Karpas-422 (cell line): ENCODE measurements at places on chromosomes 13 and 19. TPM values are rescaled to one million over a fixed set of nuclear protein-coding genes. Genes with fewer than 3 reads are reported as not detected.

DNA sequence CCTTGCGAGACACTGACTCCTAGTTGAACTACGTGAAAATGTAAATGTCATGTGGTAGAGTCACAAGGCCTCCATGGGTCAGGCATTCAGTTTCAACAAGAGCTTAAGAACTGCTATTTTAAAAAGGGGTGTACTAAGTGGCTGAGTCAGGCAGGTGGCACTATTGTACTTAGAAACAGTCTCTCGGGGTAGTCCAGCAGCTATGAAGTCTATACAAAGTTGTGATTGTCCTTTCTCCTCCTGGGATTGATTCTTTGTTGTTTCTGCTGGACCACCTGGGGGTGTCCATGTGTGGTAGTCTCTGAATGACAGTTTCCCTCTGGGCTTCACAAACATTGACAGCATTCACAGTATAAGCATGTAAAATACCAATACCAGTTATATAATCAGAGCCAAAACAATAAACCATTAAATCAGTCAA, 33.0 kb downstream of the UGGT2 start:
- H3K27me3 ChIP-seq: no peaks in the 10 kb centered on the region
- H3K36me3 ChIP-seq: peaks cover 35% of the 10 kb centered on the region
- peaks cover 12% of the 10 kb centered on the region for H3K4me1 ChIP-seq
- H3K4me3 ChIP-seq: no peak overlapping the region

DNA sequence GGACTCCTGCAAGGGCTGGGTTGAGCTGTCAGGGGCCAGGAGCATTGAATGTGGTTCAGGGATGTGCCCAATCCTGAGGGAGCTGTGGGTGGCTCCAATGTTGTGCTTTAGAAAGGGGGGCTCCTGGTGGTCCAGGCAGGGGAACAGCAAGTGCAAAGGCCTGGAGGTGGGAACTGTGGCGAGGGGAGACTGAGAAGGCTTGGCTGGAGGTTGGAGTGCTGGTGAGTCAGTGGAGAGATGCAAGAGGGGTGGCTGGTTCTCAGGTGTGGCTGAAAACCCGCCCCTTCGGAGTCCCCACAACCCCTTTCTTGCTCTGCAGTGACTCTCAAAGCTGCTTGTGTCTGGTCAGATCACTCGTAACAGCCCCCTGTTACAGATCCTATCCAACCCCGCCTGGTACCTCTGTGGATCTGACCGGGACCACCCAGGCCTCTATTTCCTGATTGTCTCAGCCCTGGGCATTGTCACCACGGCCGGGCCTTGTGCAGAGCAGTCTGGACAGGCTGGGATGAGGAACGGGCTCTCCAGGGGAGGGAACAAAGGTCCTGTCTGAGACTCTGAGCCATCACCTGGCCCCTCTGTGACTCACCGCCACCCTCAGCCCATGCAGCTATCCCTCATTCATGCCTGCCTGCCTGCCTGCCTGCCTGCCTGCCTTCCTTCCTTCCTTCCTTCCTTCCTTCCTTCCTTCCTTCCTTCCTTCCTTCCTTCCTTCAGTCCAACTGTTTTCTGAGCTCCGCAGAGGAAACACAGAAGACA, 1.4 kb upstream of the KCNN1 start:
- no peaks in the 10 kb centered on the region for H3K27me3 ChIP-seq
- no peak overlapping the region for H3K4me3 ChIP-seq
- H3K36me3 ChIP-seq: no peaks in the 10 kb centered on the region
- H3K27ac ChIP-seq: no peak overlapping the region
- DNase-seq: no peak

GRCh38 chr19:33849551-33850147, 53.0 kb downstream of the KCTD15 start:
- no peaks in the 10 kb centered on the region for H3K4me1 ChIP-seq
- H3K4me3 ChIP-seq: no peak overlapping the region
- no peak overlapping the region for H3K27ac ChIP-seq

DNA sequence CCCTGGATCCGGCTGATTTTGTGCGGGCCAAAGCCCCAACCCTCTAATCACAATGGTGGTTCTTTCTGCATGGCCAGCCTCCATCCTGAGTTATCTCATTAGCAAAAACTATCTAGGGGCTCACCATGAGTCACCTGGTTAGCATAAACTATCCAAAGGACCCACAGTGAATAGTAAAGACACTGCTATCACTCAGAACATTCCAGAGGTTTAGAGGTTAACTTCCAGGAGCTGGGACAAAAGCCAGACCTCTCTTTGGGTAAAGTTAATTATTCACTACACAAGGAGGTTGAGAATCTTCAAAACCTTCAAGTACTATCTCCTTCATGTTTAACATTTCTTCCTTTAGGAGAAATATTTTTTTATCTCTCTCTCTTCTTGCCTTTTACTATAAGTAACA, 18.8 kb upstream of the PPP5C start:
- no peaks in the 10 kb centered on the region for H3K36me3 ChIP-seq
- no peak overlapping the region for H3K27ac ChIP-seq
- no peak for DNase-seq
- no peak overlapping the region for H3K4me3 ChIP-seq
- no peaks in the 10 kb centered on the region for H3K4me1 ChIP-seq
- H3K27me3 ChIP-seq: peaks cover 4% of the 10 kb centered on the region; the same call in 1 of the 2 replicates

- no peak overlapping the region for H3K27ac ChIP-seq
- no peaks in the 10 kb centered on the region for H3K36me3 ChIP-seq
- no peak for DNase-seq
- H3K4me3 ChIP-seq: no peak overlapping the region
- H3K4me1 ChIP-seq: no peaks in the 10 kb centered on the region
Measured at GRCh38 chr13:109790086-109790485, 3.7 kb upstream of the IRS2 start.

GRCh38 chr19:54600212-54600611, 6.8 kb downstream of the LILRA1 start:
- H3K27ac ChIP-seq: no peak overlapping the region
- no peak overlapping the region for H3K4me3 ChIP-seq
- H3K36me3 ChIP-seq: no peaks in the 10 kb centered on the region
- peaks cover 3% of the 10 kb centered on the region; the same call in 1 of the 2 replicates for H3K27me3 ChIP-seq
- no peaks in the 10 kb centered on the region for H3K4me1 ChIP-seq

DNA sequence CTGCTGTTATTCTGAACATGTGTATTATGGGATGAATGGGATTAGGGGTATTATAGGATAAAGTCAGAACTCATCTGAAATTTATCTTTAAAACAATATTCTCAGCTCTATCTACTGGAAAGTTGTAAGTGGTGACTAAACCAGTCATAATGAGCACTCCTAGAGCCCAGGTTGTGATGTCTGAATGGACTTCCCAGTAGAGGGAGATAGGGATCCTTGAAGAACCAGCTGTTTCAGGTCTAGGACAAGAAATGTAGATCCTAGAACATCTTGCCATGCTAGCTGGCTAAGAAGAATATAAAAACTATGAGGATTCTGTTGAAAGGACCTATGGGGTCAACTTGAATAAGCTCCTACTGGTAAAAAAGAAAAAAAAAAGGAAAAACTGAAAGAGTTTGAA, 310.8 kb downstream of the SLC7A1 start:
- no peaks in the 10 kb centered on the region for H3K36me3 ChIP-seq
- no peaks in the 10 kb centered on the region for H3K27me3 ChIP-seq
- no peak overlapping the region for H3K4me3 ChIP-seq
- no peak for DNase-seq
- no peaks in the 10 kb centered on the region for H3K4me1 ChIP-seq
- H3K27ac ChIP-seq: no peak overlapping the region

GRCh38 chr13:23960566-23961156, 63.4 kb upstream of the C1QTNF9B start:
- H3K4me1 ChIP-seq: no peaks in the 10 kb centered on the region
- H3K36me3 ChIP-seq: no peaks in the 10 kb centered on the region
- H3K27me3 ChIP-seq: no peaks in the 10 kb centered on the region
- peak; percentile 66 for DNase-seq

DNA sequence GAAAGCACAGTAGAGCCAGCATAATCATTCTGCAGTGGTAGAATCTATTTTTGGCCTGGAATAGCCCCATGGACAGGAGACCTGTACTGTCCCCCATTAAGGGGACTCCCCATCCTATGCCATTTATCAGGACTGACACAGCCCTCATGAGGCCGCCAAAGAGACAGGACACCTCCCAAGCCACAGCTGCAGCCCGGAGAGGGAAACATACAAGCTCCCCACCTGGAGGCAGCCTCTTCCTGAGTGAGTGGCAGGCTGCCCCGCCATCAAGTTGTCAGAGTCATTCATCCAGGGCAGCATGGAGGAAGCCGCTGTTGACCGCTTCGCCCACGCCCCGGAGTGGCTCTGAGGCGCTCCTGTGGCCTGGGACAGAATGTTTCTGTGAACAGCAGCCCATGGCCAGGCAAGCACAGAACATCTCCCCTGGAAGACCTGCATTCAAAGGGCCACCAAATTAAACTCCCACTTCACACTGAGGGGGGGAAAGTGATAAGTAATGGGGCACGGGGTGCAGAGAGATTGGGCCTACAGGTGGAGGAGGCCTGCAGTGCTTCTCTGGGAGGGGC, 111.3 kb downstream of the ZDHHC20 start:
- no peaks in the 10 kb centered on the region for H3K36me3 ChIP-seq
- peak; percentile 58 for DNase-seq
- H3K27ac ChIP-seq: peak overlapping the region; percentile 89
- no peak overlapping the region; the same call in 1 of the 2 replicates for H3K4me3 ChIP-seq
- peaks cover 40% of the 10 kb centered on the region for H3K4me1 ChIP-seq

DNA sequence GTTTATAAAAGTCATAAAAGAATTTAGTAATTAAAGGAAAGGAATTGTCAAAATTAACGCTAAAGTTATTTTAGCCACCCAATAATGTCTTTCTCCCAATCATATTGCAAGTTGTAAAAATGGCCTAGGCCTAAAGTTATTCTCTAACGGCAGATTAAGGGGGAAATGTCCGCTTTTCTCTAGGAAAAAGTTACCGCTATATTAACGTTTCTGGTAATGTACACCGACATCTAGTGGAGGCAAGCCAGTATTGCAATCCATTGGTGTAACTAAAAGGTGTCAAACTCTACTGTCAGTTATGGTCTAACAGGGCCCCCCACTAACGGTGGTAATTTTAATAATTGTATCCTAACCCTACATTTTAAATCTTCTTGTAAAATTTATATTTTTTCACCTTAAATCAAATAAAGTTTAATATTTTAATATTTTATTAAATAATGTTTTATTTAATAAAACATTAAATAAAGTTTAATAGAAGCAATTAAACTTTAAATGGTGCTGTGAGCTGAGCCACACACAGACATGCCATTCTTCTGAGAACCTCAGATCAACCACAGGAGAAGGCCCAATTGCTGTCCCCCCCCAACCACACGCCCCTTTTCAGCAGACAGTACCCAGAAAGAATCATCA, 35.9 kb upstream of the ZSCAN5A start:
- peak; percentile 92 for DNase-seq
- H3K27ac ChIP-seq: no peak overlapping the region
- no peaks in the 10 kb centered on the region for H3K27me3 ChIP-seq
- no peak overlapping the region for H3K4me3 ChIP-seq
- H3K36me3 ChIP-seq: no peaks in the 10 kb centered on the region

DNA sequence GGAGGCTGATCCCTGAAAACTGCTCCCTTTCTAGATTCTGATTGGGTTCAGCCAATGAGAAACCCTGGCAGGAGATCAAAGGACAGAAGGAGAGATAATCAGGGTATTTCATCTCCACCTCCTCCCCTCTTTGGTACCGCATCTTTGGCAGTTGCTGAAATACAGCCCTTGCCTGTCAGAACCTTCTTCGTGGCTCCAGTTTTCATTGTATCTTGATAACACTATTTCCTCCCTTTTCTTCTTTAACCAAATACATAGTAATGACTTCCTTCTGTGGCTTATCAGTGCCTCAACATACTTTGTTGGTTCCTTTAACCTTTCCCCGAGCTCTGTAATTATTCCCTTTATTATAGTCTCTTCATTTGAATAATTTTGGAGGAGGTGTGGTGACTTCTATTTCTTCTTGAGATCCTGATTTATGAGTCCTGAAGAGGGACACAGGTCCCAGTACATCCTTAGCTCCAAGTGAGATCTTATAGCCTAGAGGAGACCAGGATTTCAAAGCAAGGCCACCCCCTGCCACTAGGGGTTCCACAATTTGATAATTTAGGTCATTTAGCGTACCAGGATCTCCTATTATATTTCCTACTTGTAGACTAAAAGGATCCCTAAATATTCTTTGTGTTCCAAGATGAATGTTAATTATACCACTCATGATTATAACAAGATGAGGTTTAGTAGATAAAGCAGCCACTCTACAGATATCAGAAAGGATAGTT, 98.0 kb downstream of the EDNRB start:
- H3K27ac ChIP-seq: no peak overlapping the region
- no peaks in the 10 kb centered on the region for H3K36me3 ChIP-seq
- H3K4me1 ChIP-seq: no peaks in the 10 kb centered on the region
- no peak for DNase-seq
- no peaks in the 10 kb centered on the region for H3K27me3 ChIP-seq
- no peak overlapping the region for H3K4me3 ChIP-seq

- H3K27me3 ChIP-seq: no peaks in the 10 kb centered on the region
- no peaks in the 10 kb centered on the region for H3K36me3 ChIP-seq
- H3K27ac ChIP-seq: no peak overlapping the region
- H3K4me1 ChIP-seq: peaks cover 27% of the 10 kb centered on the region
Measured at GRCh38 chr19:38549061-38549460, 68.7 kb downstream of the MAP4K1 start.

- no peak for DNase-seq
- H3K4me3 ChIP-seq: no peak overlapping the region
- H3K27ac ChIP-seq: no peak overlapping the region
- H3K27me3 ChIP-seq: no peaks in the 10 kb centered on the region
- H3K4me1 ChIP-seq: no peaks in the 10 kb centered on the region
Measured at GRCh38 chr13:29835280-29836061, 14.9 kb downstream of the UBL3 start.

GRCh38 chr13:20156702-20157101, 4.2 kb downstream of the GJA3 start:
- no peak for DNase-seq
- H3K27ac ChIP-seq: no peak overlapping the region
- no peak overlapping the region for H3K4me3 ChIP-seq
- no peaks in the 10 kb centered on the region for H3K36me3 ChIP-seq

GRCh38 chr13:45932676-45933075, 81.1 kb upstream of the SIAH3 start:
- H3K36me3 ChIP-seq: no peaks in the 10 kb centered on the region
- no peaks in the 10 kb centered on the region for H3K4me1 ChIP-seq

GRCh38 chr13:35349673-35350278, 126.7 kb downstream of the MAB21L1 start:
- no peaks in the 10 kb centered on the region for H3K4me1 ChIP-seq
- no peak overlapping the region for H3K4me3 ChIP-seq
- no peak overlapping the region for H3K27ac ChIP-seq
- no peak for DNase-seq
- H3K36me3 ChIP-seq: no peaks in the 10 kb centered on the region

GRCh38 chr19:6423499-6424194, 964 bp downstream of the KHSRP start:
- peak overlapping the region; percentile 29 for H3K27ac ChIP-seq
- H3K27me3 ChIP-seq: no peaks in the 10 kb centered on the region
- H3K4me3 ChIP-seq: peak overlapping the region; percentile 89
- peak; percentile 56 for DNase-seq
- H3K4me1 ChIP-seq: peaks cover 22% of the 10 kb centered on the region

GRCh38 chr19:43777163-43777695, 3.5 kb downstream of the KCNN4 start:
- no peaks in the 10 kb centered on the region for H3K27me3 ChIP-seq
- DNase-seq: no peak
- H3K4me1 ChIP-seq: no peaks in the 10 kb centered on the region; the same call in 1 of the 2 replicates
- no peak overlapping the region for H3K27ac ChIP-seq

GRCh38 chr13:42996584-42996983, 4.5 kb upstream of the EPSTI1 start:
- no peak for DNase-seq
- H3K27ac ChIP-seq: no peak overlapping the region
- no peaks in the 10 kb centered on the region for H3K36me3 ChIP-seq
- H3K4me1 ChIP-seq: peaks cover 20% of the 10 kb centered on the region

Gene INAFM1
- 4.6 and 8.4 TPM in 2 replicates for total RNA-seq

Gene SUPT20H
- total RNA-seq: 46.1 and 95.5 TPM in 2 replicates

Gene TPT1
- total RNA-seq: 2,059 and 2,102 TPM in 2 replicates

Gene S1PR5
- total RNA-seq: not detected in 2 replicates

Gene GRIK5
- 0.07 and 1.4 TPM in 2 replicates for total RNA-seq

Gene ERICH6B
- not detected in 2 replicates for total RNA-seq

Gene LSM14A
- 171 and 205 TPM in 2 replicates for total RNA-seq

Gene LIM2
- total RNA-seq: not detected in 2 replicates
